ENCODE measurements at places on chromosomes 1 and 21. TPM values are rescaled to one million over a fixed set of nuclear protein-coding genes. Genes with fewer than 3 reads are reported as not detected.

Gene BATF3
- 4.8 TPM for total RNA-seq

- peak; percentile 37 for DNase-seq
Measured at GRCh38 chr1:78333502-78333901, 157.3 kb upstream of the PTGFR start.

Gene CA14
- 0.39 TPM for total RNA-seq

GRCh38 chr1:232211149-232211548, 418.8 kb downstream of the SIPA1L2 start:
- DNase-seq = peak; percentile 23

Gene RAB42
- not detected for total RNA-seq

DNA sequence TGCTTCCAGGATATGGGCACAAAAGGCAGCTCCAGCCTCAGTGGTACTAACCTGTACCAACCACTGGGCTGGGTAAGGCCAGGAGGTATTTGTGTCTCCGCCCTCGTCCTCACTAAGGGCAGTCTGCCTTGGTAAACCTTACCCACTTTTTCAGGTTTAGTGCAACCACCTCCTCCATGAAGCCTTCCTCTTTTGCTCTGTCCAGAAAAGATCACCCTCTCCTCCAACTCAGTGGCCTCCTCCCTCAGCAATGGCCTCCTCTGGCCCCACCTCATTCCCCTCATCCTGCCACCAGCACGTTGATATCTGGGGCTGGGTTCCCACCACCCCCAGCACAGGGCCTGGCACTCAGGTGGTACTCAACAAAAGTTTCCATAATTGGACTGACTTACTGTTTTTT, 161.5 kb downstream of the GRIK3 start:
- DNase-seq = no peak

- DNase-seq = no peak
Measured at GRCh38 chr1:210467440-210468043, 138.8 kb downstream of the HHAT start.

Gene FAAH
- 24.8 TPM for total RNA-seq

GRCh38 chr1:10530756-10531495, 56.2 kb downstream of the PEX14 start:
- no peak for DNase-seq

Gene GJA5
- not detected for total RNA-seq

DNA sequence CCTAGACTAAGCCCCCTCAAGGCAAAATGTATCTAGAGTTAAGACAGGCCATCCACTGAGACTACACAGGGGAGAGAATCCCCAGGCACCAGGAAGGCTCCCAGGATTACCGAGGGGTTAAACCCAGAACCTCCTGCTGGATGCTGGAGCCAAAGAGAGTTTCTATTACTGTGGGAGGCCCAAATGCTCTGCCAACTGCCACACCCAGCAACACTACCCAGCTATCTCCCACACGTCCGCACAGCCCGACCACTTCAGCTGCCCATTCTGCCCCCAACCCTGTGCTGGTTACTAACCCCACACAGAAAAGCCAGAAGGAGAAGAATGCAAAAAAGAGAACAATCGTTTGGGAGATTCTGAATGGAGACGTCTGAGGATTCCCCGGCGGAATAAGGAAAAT, 63.6 kb downstream of the CD46 start:
- DNase-seq = no peak

Gene HES5
- total RNA-seq = not detected

GRCh38 chr1:80779275-80779674, 1021.5 kb upstream of the ADGRL2 start:
- no peak for DNase-seq

DNA sequence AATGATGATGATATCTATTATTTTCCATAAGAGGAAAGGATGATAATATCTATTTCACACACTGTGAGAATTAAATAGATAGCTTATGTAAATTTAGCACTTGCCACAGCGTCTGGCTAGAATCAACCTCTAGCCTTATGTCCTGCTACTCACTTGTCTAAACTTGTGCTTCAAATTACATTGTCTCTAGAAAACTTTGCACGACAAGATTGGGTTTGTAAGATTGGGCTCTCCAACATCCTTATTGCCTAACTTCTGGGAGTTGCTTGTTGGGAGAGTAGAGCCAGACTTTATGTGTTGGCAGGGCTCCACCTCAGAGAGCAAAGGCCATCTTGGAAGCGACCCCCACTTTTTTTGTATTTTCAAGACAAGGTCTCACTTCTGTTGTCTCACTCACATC, 50.0 kb upstream of the POGK start:
- no peak for DNase-seq

Gene ACTL8
- total RNA-seq = 0.69 TPM

GRCh38 chr1:15735304-15736037, 587 bp upstream of the SLC25A34 start:
- no peak for DNase-seq

GRCh38 chr1:183435497-183435896, 17.3 kb upstream of the NMNAT2 start:
- DNase-seq = no peak

Gene LYST
- total RNA-seq = 6.6 TPM

DNA sequence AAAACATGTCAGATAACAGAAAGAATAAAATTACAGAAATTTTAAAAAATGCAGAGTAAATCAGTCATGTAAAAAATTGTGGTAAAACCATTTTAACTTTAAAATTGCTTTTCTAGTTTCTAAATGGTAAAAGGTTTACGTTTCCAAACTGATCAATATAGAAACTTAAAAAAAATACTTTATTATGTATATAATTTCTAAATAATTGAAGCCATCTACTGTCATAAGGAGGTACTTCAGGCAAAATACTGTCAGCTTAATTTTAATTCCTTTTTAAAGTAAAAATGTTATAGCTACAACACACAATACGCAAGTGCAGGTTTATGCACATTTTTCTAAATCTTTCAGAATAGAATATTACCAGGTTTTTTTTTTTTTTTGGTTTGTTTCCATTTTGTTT, 159.9 kb downstream of the HFM1 start:
- DNase-seq = no peak

Gene CXADR
- 21.6 TPM for total RNA-seq

DNA sequence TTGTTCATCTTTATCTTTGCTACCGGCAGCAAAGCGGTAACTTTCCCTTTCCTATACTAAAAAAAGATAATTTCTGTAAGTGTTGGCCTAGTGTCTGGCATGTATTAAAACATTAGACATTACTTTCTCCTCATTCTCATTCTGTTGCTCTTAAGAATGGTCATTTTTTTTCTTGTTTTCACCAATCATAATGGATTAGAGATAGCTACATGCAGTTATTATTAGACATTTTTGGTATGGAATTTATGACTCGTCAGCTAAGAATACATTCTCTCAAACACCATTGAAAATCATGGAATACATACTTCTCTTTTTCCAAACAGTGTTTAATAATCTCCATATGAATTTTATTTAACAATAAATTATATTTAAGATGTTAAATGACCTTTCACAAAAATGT, 1154.6 kb downstream of the BRINP3 start:
- DNase-seq = no peak

DNA sequence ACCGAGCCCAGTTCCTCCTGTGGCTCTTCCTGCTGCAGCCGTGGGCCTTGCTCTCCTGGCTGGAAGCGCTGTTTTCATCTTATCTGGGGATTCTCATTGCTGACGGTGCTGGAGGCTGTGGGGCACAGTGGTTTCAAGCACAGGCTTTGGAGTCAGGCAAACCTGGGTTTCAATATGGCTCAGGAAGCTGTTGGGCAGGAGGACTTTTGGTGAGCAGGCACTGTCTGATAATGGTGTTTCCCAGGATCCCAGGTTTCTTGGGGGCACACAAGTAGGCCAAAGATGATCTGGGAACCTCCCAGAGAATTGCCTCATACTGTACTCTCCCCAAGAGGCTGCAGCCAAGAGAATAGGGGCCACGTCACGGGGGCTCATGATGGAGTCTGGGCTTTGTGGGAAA, 105.6 kb upstream of the TRABD2B start:
- no peak for DNase-seq

Gene MNDA
- not detected for total RNA-seq

GRCh38 chr1:55466373-55466772, 251.2 kb upstream of the USP24 start:
- no peak for DNase-seq

DNA sequence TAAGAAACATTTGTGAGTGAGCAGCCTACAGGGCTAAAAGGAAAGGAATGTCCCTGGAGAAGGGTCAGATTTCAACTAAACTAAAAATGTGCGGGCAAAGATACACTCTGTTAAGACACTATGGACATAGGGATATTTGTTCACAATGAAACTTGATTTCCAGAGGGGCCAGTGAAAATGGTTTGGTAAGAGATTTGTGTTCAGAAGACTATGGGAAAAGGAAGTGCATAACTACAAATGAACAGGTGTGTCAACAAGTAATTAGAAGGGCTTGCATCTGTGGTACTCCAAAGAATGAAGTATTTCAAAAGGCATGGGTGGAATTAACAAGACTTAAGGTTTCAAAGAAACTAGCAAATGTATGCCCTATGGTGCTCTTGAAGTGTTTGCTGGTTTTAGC, 60.4 kb downstream of the NME7 start:
- no peak for DNase-seq

DNA sequence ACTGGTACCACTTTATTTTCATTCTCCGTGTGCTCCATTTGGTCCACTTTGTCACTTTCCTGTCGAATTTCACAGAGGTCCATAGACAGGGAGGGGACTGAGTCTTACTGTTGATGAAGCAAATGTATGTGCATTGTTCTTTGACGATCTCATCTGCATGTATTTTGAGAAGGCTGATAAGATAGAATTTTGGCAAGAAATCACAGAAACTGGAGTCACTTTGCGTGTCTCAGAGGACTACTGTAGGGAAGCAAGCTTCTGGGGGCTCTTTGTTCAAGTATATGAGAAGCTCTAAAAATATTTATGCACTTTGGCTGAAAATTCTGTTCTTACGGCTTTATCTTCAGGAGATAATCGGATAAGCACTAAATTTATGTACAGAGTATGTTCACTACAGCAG, 78.1 kb downstream of the PCBP3 start:
- DNase-seq = no peak

DNA sequence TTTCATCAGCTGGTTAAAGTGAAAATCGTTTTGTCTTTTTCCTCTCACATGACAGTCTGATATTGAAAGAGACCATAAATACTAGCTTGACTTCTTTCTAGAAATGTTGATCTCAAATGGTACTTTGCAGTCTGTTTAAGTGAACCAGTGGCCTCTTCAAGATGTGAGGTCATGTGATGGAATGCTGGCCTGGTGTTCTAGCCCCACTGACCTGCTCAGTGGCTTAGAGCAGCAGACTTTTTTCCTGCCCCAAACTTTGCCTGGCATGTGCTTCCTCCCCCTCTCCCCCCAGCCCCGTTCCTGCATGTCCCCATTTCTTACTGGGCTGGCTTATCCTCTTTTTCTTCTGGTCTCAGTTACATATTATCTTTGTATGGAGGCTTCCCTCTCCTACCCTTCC, 34.3 kb downstream of the ZYG11A start:
- DNase-seq = no peak

DNA sequence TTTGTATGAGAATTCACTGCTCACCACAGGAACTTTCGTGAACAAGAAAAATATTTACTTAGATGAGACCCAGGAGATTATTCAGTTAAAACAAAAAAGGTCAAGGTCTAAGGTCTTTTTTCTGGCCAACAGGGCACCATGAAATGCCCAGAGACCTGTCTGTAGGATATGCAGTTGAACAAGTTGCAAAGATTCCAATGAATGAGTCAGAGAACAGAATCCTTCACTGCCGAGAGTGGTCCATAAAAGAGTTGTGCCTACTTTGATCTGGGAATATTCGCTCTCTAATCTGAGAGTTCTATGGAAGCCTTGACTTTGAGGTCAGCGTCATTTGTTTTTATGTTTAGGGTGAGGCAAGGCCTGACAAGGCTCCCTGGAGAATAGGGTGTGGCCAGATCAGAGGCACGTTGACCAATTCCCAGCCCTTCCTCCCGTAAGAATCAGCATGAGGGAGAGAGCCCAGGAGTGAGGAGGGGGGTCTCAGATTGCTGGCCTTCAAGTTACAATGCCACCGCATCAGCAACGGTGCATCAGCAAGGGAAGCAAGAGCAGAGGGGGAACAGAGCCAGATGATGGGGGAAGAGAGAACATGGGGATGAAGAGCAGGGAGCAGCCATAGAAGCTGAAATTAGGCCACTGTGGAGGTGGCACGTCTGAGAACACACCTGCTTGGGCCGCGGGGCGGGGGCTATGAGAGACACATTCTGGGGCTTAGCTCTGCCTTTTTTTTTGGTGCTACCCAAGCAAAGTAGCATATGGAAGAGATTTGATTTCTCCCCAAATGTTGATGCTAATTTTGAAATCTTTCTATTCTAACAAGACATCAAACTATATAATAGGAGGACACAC, 206.4 kb upstream of the RAB4A start:
- peak; percentile 60 for DNase-seq

DNA sequence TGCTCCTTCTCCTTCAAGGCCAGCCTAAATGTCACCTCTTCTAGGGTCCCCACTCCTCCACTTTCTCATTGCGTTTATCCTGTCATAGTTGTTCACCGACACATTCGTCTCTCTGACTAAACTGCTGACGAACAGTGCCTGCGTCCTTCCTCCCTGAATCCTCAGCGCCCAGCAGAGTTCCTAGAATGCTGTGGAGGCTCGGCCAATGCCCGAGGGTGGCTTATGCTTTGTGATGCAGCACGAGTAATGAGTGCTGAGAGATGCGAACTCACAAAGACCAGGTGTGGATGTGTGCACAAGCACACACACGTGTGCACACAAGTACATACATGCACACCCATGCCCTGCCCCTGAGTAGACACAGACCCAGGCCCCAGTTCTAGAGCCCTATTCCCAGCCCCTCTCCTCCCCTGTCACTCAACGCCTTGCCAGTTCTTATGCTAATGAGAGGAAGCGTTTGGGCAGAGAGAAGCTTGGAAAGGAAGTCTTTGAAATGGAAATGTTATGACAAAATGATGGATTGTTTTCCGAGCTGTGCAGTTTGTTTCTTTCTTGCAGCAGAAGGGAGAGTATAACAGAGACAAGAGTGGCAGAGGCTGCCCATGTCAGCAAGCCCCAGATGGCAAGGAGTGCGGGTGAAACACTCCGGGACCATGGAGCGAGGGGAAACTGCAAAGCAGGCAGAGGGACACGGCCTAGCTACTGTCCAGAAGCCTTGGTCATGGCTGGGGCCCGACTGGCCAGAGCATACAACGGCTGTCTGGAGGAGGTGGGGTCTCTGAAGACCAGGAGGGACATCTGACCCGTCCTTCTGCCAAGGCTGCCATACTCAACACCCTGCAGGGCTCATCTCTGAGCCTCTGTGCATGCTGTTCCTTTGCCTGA, 24.2 kb downstream of the KCNA10 start:
- DNase-seq = no peak

DNA sequence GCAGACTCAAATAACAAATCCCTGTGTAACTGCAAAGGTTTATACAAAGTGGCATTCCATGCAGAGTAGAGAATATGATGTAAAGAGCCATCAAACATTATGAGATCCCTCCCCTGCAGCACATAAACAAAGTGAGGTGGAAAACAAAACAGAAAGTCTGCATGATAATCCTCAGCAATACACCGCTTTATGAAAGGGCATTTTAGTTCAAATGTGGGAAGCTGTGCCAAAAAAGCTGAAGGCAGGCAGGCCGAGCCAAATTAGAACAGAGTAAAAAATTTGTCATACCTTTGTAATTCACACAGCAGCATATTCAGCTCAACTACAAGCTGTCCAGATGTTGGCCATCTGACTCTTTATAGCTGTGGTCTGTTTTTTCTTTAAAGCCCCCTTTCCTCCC, 113.5 kb downstream of the LHX9 start:
- DNase-seq = no peak

Measured in HCT116 (cell line).